GM04504 (cell line): ENCODE measurements at places on chromosomes 3 and 15.

DNA sequence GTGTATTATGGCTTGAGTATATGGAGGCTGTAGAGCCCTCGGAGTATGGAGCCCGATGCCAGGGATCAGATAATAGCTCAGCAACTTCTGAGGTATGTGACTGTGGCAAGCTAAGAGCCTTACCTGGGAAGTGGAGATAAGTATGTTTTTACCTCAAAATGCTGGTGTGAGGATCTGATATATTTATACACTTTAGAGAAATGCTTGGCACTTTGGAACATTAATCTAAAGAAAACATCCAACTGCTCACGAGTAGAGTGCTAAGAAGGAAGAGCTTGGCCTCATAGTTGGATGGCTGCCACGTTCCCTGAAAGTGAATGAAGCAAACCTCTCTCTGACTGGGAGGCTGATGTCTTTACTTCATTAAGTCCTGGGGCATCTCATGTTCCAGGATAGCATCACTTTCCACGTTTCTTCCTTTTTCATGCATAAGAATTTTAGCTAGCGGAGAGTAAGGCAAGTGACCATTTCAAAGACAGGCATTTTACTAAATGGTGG is 58.9 kb upstream of the GOLGA8J start:
- DNase-seq, result no peak

GRCh38 chr3:195800240-195800639 is 11.5 kb downstream of the MUC4 start:
- no peak for DNase-seq

GRCh38 chr3:183218826-183219225 is 34.2 kb upstream of the B3GNT5 start:
- DNase-seq, result no peak

DNA sequence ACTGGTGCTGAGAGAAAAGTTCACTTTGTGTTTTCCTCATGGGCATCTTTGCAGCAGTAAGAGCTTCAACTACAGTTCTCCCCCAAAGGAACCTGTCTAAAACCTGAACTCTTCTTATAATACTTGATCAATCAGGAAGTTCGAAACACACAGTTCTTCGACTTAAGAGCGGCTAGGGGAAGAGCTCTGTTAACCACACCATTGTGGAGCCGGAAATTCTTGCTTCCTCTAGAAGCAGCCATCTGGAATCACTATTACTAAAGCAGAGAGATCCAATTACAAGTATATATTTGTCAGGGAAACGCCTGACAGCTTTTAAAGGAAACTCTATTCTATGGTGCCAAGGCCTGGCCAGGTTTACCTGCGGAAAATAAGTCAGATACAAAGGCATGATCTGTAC is 337.3 kb upstream of the CBLB start:
- peak; percentile 26 for DNase-seq

- DNase-seq, result no peak
These were observed 137.3 kb upstream of the TGFBR2 start for GRCh38 chr3:30469133-30469532.

GRCh38 chr3:62415312-62415801 is 42.0 kb upstream of the FEZF2 start:
- no peak for DNase-seq

GRCh38 chr3:30986551-30986950 is 92.1 kb upstream of the GADL1 start:
- DNase-seq, result no peak

GRCh38 chr3:126495786-126496185 is 20.1 kb upstream of the ZXDC start:
- DNase-seq, result no peak

DNA sequence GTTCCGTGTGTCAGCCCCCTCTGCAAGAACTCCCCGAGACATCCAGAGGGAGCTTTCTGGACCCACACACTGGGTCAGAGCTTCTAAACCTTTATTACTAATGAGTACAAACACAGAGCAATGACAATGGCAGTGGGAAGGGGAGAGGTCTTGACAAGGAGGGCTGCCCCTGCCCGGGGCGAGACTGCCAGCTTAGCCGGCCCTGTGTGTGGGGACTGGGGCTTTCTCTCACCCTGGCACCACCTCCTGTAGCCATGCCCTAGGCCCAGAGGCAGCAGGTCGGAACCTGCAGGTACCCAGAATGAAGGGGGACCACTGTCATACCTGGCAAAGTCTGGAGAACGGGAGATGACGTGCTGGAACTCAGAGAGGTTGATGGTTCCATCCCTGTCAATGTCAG is 3.1 kb downstream of the CIB1 start:
- DNase-seq, result no peak

DNA sequence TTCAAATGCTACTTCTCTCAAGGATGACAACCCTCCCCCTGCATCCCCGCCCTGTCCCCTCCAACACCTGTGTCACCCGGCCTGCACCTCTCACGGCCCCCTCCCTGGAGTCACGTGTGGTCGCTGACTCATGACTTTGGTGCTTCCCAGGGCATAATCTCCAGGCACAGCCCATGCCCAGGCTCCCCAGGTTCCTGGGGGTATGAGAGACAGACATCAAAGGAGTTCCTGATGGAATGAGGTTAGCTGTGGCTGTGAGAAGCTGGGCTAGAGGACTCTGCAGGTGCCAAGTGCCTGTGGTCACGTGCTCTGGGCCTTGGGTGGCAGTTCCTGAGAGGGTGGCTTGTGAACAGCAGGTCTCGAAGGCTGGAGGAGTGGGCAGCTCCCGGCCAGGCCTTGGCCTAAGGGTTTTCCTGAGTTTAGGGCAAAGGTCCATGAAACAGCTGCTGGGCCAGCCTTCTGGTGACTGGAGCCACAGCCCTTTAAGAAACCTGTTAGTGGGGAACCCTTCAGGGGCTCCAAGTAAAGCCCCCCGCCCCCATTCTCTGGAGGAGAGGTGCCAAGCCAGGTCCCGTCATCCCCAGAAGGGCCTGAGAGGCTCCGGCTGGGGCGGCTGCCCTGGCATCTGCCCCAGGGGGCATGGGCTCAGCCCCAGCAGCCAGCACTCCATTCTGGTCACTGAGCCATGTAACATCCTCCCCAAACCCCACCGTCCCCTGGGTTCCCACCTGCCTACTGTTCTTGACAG is 230.0 kb downstream of the XXYLT1 start:
- DNase-seq, result no peak

DNA sequence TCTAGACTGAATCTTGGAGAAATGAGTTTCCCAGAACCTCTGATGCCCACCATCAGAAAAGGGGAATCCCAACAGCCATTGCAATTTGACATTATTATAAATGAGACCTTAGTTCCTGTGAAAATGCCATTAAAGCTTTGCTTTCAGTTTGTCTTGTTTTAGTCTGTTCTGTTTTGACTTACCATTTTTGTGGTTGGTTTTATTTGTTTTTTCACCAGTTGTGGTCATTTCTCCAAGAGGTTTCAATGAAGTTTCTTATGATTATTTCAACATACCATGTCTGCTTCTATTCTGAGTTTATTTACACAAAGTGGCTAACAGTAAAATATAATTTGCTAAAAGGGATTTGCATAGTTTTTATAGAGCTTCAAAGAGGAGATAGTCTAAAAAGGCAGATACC is 175.0 kb upstream of the MCTP2 start:
- DNase-seq, result peak; percentile 60

DNA sequence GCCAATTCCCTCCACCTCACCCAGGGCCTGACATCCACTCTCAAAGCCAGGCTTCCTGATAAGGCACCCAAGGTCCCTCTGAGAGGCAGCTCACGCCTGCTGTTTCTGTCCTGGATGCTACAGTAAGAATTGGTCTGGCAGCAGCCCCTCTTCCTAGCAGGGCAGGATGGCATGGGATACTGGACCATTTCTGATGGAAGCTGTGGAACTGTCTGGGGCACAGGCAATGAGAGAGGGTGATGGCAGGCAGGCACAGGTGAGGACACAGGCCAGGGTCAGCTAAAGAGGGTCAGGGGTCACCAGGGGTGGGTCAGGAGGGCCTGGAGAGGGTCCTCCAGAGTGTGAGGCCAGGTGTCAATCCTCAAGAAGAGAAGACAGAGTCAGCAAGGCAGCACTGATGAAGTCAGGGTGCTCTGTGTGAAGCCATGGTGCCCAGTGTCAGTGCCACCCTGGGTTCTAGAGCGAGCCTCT is 41.9 kb upstream of the SLC41A3 start:
- DNase-seq, result no peak

DNA sequence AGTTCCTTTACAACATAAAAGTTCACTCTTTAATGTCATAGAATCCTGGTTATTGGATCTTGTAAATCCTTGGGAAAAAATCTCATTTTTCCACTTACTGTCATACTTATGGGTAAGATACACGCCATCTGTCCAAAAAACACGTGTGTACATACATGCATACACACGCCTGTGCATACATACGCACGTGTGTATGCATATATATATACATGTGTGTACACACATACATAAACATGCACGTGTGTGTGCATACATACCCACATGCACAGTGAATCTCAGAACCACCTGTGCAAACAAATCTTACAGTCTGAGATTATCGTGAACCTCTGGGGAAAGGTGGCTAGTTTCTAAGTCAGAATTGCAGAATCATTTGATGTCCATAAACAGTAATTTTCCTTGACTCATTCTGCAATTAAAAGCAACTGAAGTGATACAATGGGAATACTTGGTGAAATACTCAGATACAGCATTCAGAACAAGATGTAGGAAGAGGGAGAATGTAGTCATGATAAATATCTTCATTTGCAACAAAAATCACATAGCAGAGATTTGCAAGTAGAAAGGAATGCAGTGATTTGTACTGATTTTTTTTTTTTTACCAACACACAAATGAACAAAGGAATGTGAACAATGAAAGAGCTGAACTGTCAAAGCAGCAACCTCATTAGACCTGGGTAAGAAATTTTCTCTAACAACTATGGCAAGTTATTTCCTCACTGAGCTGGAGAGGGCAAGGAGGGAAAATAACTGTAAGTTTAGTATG is 160.6 kb upstream of the POU1F1 start:
- peak; percentile 27 for DNase-seq

- DNase-seq, result no peak
These were observed 276.6 kb upstream of the CFAP20DC start for GRCh38 chr3:59326246-59327024.

DNA sequence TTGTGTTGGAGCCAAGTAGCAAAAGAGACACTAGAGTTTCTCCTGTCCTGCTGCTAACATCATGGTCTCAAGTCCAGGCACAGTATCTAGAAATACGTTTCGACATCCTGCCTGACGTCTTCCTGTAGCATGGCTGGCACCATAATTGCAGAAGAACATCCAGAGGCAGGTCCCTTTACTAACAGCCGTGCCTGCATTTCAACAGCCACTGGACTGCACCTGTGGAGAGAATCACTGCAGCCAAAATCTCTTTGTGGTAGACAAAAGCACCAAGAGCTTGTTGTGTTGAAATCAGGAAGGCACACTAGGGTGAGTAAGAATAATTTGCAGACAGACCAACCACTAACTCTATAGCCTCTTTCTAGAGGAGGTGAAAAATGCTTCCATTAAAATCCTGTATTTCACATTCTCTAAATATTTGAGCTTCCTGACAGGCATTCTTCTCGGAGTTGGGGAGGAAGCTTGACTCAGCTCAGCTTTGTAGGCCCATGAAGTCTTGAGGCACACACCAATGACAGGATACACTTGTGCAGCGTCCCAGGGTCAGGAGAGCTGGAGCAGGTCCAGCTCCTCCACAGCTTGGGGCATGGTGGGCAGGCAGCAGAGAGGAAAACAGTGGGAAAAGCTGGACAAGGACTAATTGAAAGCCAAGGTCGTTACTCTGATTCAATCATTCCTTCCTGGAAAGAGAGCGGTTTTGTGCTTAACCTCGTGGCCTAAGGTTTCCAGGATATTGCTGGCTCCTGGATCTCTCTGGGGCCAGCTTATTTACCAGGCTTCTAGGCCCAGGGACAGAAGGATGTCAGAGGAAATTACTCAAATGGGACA is 244.9 kb downstream of the FAM43A start:
- DNase-seq, result peak; percentile 45

DNA sequence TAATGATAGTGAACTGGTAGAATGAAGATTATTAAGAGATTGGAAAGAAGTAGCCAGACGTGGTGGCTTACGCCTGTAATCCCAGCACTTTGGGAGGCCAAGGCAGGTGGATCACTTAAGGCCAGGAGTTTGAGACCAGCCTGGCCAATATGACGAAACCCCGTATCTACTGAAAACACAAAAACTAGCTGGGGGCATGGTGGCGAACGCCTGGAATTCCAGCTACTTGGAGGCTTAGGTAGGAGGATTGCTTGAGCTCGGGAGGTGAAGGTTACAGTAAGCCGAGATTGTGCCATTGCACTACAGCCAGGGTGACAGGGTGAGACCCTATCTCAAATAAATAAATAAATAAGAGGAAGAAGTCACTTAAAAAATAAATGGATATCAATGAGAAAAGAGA is 14.0 kb downstream of the USP8 start:
- DNase-seq, result no peak
